ENCODE measurements at places on chromosomes 12 and 14.

GRCh38 chr14:102574281-102575159, 17.9 kb upstream of the RCOR1 start:
- no peaks in the 10 kb centered on the region for H3K27me3 ChIP-seq
- peak; percentile 72 for DNase-seq
- peak overlapping the region; percentile 29 for H3K4me3 ChIP-seq
- H3K27ac ChIP-seq = no peak overlapping the region

DNA sequence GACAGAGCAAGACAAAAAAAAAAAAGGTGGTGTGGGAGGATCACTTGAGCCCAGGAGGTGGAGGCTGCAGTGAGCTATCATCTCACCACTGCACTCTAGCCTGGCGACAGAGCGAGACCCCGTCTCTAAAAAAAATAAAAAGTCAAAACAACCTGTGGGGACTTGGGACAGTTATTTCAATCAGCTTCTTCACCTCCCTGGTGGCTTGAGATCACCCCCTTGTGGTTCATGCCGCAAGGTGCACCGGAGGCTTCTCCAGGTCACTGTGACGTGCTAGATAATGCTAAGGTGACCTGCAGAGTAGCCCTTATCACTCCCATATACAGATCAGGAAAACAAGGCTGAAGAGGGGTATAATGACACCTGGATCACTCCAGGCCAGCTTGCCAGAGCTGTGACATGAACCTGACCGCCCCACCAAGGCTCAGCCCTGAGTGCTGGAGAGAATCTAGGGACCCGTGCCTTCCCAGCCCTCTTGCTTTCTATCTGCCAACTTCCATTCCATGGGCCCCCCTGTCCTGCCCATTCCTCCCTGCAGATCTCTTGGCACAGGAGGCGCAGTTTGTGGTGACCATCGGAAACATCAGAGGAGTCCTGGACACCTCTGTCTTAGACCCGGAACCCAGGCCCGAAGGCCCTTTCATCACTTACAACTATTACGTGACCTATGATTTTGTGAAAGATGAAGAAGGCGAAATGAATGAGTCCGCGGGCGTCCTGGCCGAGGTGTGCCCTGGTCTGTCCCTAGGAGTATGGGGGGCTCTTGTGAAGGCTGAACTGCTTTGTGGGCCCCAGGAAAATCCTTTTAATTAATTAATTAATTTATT, 8.1 kb downstream of the LRRC43 start:
- H3K27me3 ChIP-seq = no peaks in the 10 kb centered on the region
- H3K4me1 ChIP-seq = no peaks in the 10 kb centered on the region
- no peak overlapping the region for H3K4me3 ChIP-seq
- no peak overlapping the region for H3K27ac ChIP-seq
- no peaks in the 10 kb centered on the region for H3K36me3 ChIP-seq

DNA sequence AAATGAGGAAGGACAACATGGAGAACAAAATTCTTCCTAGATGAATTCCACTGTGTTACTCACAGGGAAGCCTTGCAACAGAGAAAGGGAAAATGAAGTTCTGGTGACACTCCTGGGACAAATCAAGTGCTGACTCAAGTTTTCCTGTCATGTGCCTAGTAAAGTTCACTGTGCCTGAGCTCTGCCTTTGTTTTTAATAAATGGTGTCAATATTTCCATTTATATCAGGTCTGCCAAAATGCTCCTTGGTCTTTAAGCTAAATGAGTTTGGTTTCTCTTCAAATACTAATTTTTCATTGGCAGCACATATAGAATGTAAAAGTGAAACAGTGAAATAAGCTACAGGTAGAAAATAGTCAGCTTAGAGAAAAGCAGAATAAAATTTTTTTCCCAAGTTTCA, 33.0 kb downstream of the HIGD1C start:
- H3K4me1 ChIP-seq = 0 out of 2 replicates have a peak, but pooled peaks cover 4% of the 10 kb centered on the region
- no peak overlapping the region for H3K27ac ChIP-seq
- no peak for DNase-seq
- no peak overlapping the region for H3K4me3 ChIP-seq
- H3K36me3 ChIP-seq = peaks cover 13% of the 10 kb centered on the region

DNA sequence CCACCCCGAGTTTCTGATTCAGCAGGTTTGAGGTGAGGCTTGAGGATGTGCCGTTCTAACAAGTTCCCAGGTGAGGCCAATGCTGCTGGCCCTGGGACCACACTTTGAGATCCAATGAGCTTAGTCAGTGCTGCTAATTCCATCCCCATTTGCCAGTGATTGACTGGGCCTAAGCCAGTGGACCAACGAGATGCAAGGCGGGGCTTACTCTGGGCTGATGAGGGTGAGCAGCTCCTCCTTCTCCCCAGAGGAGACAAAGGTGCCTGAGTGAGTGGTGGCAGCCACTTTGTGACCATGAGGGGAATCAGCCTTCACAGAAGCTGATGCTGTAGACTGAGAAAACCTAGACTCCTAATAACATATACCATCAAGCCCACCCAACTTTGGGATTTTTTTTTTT, 23.1 kb upstream of the HNF1A start:
- no peaks in the 10 kb centered on the region for H3K4me1 ChIP-seq
- no peaks in the 10 kb centered on the region for H3K36me3 ChIP-seq
- no peak overlapping the region for H3K27ac ChIP-seq
- H3K27me3 ChIP-seq = no peaks in the 10 kb centered on the region

DNA sequence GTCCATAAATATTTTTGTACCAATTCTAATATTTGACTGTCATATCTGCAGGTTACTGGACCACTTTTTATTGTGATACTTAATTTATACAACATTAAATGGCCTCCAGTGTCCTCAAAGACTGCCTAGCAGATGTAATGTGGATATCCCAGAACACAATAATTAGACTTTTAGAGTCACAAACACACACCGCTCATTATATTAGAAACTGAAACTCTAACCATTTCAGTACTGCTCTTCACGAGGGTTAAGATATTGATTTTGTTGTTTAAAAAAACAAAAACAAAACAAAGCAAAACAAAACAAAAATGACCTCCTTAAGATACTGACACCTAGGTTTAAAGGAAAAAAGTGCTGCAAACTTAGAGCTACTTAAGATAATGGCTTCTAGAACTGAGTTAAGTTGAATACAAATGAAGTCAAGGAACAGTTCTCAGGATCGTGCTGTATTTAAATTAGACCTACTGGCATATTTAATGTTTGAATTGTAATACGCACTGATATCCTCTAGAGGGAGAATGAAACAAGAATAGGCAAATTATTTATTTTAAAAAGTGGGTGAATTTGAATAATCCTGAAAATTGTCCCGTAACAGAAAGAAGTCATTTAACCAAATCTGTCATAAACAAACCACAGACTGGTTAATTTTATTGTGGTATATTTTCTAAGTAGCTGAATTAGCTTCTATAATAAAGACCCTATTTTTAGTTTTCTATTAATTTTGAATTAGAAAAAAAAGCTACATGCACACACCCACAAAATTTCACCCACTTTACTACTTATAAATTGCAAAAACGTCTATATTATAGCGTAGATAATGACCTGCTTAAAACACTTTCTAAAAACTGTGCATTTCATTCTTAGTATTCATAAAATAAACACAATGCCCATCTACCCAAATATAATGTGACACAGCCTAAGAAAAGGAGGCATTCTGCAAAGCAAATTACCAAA, 395.2 kb upstream of the DCN start:
- no peaks in the 10 kb centered on the region for H3K27me3 ChIP-seq
- H3K27ac ChIP-seq = no peak overlapping the region
- H3K4me1 ChIP-seq = peaks cover 7% of the 10 kb centered on the region
- H3K36me3 ChIP-seq = no peaks in the 10 kb centered on the region
- DNase-seq = peak; percentile 51

DNA sequence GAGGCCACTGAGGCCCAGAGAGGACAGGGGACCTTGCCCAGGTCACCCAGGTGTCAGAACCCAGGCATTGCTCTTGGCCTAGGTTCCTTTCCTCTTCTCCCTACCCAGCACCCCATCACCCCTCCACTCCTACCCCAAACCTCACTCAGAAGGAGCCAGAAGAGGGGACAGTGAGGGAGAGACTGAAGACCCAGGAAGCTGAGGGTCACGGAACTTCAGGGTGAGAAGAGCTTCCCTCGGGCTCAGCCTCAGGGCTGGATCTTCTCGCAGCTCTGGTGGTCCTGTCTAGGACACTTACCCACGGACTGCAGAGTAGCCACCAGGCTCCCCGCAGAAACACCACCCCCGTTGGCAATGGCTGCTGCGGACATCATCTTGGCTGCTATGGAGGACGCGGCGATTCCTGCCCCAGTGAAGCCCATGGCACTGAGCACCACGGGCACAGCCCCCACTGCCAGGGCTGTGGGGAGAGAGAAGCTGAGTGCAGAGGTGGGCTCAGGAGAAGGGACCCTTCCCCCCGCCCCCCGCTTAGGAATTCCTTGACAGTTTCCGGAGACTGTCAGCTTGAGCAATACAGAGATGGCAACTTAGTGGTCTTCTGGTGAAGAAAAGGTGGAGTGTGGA, 1.1 kb downstream of the IFI27L2 start:
- no peak overlapping the region for H3K27ac ChIP-seq
- H3K4me1 ChIP-seq = peaks cover 11% of the 10 kb centered on the region

DNA sequence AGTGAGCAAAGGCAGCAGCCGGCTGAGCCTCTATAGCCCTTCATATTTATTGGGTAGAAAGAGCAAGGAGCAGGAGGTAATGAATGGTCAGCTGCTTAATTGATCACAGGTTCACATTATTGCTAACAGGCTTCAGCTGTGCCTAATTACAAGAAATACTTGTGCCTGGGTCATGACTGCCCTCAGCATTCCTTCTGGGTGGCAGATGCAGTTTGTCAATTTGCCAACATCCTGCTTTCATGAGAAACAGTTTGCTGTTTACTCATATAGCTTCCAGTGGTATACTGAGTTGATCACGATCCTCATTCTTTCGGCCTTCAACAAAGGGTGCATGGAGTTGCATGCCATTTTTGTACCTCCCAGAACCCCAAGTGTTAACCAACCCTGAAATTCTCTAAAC, 81.0 kb upstream of the PLEKHG7 start:
- H3K27ac ChIP-seq = no peak overlapping the region
- H3K4me3 ChIP-seq = no peak overlapping the region
- H3K27me3 ChIP-seq = no peaks in the 10 kb centered on the region
- no peaks in the 10 kb centered on the region for H3K4me1 ChIP-seq

GRCh38 chr12:57543581-57543980, 3.4 kb downstream of the DCTN2 start:
- H3K27ac ChIP-seq = no peak overlapping the region
- peaks cover 7% of the 10 kb centered on the region for H3K4me1 ChIP-seq
- peaks cover 6% of the 10 kb centered on the region for H3K36me3 ChIP-seq
- DNase-seq = no peak

- no peaks in the 10 kb centered on the region for H3K4me1 ChIP-seq
- DNase-seq = no peak
- H3K27me3 ChIP-seq = no peaks in the 10 kb centered on the region
- H3K27ac ChIP-seq = no peak overlapping the region
These were observed 71.4 kb upstream of the GPR68 start for GRCh38 chr14:91315844-91316267.

- H3K27me3 ChIP-seq = no peaks in the 10 kb centered on the region
- no peak overlapping the region for H3K4me3 ChIP-seq
- no peak overlapping the region for H3K27ac ChIP-seq
- peak; percentile 18 for DNase-seq
- H3K36me3 ChIP-seq = no peaks in the 10 kb centered on the region
- H3K4me1 ChIP-seq = no peaks in the 10 kb centered on the region
These were observed 20.4 kb downstream of the BATF start for GRCh38 chr14:75542588-75543091.

GRCh38 chr12:29148911-29149690, at the start of gene FAR2:
TSS of gene FAR2 (plus strand) at chr12:29149278. CDS start at chr12:29270450, 121,172 bp downstream.
- H3K27ac ChIP-seq = peak within 1 kb of the TSS; percentile 64
- H3K4me3 ChIP-seq = peak within 1 kb of the TSS; percentile 77
- peaks cover 44% of the 10 kb centered on the region for H3K4me1 ChIP-seq
- H3K27me3 ChIP-seq = peaks cover 8% of the 10 kb centered on the region
- DNase-seq = peak; percentile 75

- no peak overlapping the region for H3K27ac ChIP-seq
- peaks cover 7% of the 10 kb centered on the region for H3K4me1 ChIP-seq
- no peak for DNase-seq
- H3K27me3 ChIP-seq = no peaks in the 10 kb centered on the region
- H3K36me3 ChIP-seq = no peaks in the 10 kb centered on the region
These were observed 190.7 kb upstream of the PPFIA2 start for GRCh38 chr12:81949841-81950308.

GRCh38 chr12:46983959-46984841, 95.2 kb upstream of the PCED1B start:
- H3K27me3 ChIP-seq = no peaks in the 10 kb centered on the region
- H3K4me1 ChIP-seq = no peaks in the 10 kb centered on the region
- no peaks in the 10 kb centered on the region for H3K36me3 ChIP-seq
- no peak overlapping the region for H3K27ac ChIP-seq

- no peak overlapping the region for H3K4me3 ChIP-seq
- H3K27ac ChIP-seq = no peak overlapping the region
- H3K4me1 ChIP-seq = no peaks in the 10 kb centered on the region
- H3K36me3 ChIP-seq = 0 out of 2 replicates have a peak, but pooled peaks cover 4% of the 10 kb centered on the region
- no peak for DNase-seq
These were observed 199.0 kb downstream of the KIF26A start for GRCh38 chr14:104337351-104337750.

- H3K4me3 ChIP-seq = no peak overlapping the region
- H3K27ac ChIP-seq = no peak overlapping the region
- no peaks in the 10 kb centered on the region for H3K4me1 ChIP-seq
- no peaks in the 10 kb centered on the region for H3K36me3 ChIP-seq
- no peaks in the 10 kb centered on the region for H3K27me3 ChIP-seq
- no peak for DNase-seq
These were observed 35.9 kb downstream of the ADIPOR2 start for GRCh38 chr12:1726753-1727152.

DNA sequence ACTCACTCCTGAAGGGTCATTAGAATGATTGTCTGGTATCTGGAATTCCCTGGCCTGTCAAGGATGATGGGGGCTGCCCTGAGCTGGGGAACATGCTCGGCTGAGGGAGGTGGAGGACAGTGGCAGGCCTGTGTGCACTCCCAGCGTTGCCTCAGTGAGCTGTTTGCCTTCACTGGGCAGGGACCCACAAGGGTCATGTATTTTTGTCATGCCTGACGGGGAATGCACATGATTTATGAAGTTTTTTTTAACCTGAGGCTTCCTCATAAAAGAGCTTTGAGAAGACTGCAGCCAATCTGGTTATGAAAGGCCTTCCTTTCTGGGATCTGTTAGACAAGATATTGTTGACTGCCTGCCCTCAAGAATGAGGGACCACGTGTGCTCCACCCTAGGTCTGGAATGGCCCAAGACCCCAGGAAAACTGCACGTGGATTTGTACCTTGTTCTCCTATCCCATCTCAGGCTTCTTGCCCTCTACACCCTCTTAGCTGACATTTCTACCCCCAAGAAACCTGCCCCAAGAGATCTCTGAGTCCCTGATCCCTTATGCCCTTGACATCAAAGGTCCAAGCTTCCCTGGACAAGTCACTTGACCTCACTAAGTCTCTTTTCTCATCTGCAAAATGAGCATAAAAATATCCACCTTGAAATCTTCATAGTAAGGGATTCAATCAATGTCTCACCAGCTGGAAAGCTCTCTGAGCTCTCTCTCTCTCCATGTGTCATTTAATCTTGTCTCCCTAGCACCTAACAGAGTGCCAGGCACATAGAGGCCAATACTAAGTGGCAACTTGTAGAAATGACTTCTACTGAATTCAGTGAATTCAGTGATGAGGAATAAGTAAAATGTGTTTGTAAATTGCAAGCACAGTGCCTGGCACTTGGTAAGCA, 24.5 kb upstream of the COL2A1 start:
- no peak for DNase-seq
- H3K27ac ChIP-seq = no peak overlapping the region
- H3K36me3 ChIP-seq = no peaks in the 10 kb centered on the region
- peaks cover 100% of the 10 kb centered on the region for H3K27me3 ChIP-seq
- H3K4me1 ChIP-seq = peaks cover 7% of the 10 kb centered on the region
